ENCODE measurements at places on chromosomes 3 and 15.
A peak's percentile ranks its signal among the peaks of the same experiment; 100 is the strongest.

DNA sequence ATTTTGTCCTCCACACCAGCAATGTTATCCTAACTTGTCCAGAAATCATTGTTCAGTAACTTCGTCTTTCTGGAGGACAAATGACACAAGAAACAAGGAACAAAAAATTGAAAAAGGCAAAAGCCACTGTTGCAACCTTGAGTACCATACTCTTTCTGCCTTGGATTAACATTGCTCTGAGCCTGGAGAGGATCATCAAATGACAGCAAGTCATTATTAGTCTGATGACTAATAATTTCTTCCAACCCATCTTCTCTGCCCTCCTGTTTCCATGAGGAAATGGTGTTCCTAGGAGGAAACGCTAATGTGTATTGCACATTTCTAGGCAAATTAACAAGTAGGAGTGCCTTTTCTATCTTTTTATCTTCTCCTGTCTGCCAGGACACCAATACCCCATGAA lies 153.9 kb downstream of the PCCB start:
- DNase-seq: no peak

DNA sequence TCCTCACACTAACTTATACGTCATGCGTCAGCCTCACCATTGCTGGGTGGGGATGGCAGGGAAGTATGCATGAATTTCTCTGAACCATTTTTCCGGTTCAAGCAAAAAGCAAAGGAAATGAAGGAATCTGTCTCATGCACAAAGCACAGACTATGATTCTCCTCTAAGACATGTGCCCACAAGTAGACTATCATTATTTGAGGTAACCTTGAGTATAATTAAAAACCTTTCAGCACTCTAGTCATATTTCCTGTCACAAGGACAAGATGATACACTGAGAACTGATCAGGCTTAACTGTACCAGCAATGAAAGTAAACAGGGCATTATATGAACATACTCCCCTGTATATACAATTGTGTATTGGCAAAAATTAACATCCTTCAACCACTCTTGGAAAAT lies 56.7 kb upstream of the TSC22D2 start:
- DNase-seq: no peak

DNA sequence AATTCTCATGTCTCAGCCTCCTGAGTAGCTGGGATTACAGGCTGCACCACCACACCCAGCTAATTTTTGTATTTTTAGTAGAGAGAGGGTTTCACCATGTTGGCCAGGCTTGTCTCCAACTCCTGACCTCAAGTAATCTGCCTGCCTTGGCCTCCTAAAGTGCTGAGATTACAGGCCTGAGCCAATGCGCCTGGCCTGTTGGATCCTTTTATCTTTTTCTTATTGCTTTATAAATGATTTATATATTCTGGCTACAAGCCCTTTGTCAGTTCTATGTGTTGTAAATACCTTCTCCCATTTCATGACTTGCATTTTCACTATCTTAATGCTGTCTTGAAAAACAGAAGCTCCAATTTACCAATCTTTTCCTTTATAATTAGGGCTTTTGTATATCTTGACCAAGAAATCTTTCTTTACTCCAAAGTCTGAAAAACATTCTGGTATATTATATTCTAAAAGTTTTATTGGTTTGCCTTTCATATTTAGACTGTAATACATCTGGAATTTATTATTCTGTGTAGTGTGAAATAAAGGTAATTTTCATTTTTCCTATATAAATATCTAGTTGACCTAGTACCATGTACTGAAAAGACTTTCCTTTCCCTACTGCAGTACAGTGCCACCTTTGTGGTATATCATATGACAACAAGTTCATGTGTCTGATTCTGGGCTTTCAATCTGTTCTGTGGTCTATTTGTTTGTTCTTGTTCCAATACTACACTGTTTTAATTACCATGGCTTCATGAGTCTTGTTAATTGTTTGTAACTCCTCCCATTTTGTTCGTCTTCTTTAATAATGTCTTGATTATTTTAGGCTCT lies 52.9 kb upstream of the RNU6-1 start:
- no peak for DNase-seq

GRCh38 chr15:70617911-70618287 lies 145.5 kb downstream of the UACA start:
- DNase-seq: no peak

- DNase-seq: no peak
These were observed 95.0 kb upstream of the PLSCR4 start for GRCh38 chr3:146345900-146346299.

DNA sequence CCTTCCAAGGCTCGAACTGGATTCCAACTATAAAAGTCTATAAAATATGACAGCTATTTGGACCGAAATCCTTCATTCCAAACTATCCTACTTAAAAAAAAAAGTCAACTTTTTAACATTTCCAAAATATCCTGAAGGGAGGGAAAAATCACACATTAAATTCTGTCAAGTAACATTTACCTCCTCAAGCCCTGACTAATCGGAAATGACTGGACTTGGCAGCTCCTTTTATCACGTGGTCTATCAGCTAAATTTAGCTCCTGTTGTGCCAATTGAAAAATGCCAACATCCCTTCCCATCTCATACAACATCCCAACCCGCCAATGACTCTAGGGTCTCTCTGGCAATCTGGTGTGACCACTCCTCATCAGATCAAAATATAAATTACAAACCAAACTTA lies 297.9 kb downstream of the FHIT start:
- DNase-seq: no peak

- peak; percentile 82 for DNase-seq
These were observed 19.9 kb downstream of the GOLM2 start for GRCh38 chr15:44308415-44308814.

- no peak for DNase-seq
These were observed 29.8 kb upstream of the MUC20 start for GRCh38 chr3:195690951-195691350.

- no peak for DNase-seq
These were observed 389.7 kb downstream of the ROBO1 start for GRCh38 chr3:79378064-79378463.

DNA sequence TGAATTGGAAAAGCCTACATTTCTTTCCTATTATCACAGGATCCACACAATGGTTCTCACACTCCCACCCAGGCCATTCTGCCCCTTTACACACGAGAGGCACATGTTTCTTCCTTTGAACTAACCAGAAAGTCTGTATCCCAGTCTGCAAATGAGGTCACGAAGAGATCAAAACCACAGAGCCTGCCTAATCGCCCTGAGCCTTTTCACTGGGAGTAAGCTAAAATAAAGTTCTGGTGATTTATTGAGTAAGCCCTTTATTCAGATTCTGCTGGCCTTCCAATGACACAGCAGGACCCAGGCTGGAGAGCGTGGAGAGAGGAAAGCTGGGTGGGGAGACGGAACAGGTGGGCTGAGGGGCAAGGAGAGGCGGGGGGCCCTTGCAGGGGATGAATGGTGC lies 78.7 kb downstream of the ATP1B3 start:
- no peak for DNase-seq

GRCh38 chr3:25040748-25041147 lies 387.3 kb upstream of the RARB start:
- no peak for DNase-seq

GRCh38 chr3:108664266-108664665 lies 74.7 kb downstream of the DZIP3 start:
- no peak for DNase-seq

DNA sequence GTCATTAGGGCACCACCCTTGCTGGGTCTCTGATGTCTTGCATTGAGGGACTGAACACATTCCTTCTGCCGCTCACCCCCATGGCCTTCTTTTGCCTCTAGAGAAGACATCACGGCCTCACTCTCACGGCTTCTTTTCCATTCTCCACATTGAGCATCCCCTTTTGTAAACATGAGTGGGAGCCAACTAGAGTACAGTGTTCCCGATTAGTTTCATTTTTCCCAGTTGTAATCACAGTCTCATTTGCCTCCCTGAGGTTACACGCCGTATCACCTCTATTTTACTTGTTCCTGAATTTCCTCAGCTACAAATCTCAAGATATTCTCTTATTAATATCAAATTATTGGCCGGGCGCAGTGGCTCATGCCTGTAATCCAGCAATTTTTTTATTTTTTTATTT lies 17.5 kb downstream of the USP13 start:
- DNase-seq: no peak

- DNase-seq: no peak
These were observed 431.1 kb downstream of the MFSD1 start for GRCh38 chr3:159232966-159233365.

GRCh38 chr15:74816624-74817369 lies 4.2 kb downstream of the LMAN1L start:
- no peak for DNase-seq

GRCh38 chr15:96398776-96399175 lies 68.3 kb downstream of the NR2F2 start:
- no peak for DNase-seq

GRCh38 chr3:126287536-126288241 lies 69.5 kb downstream of the KLF15 start:
- no peak for DNase-seq

- DNase-seq: no peak
These were observed 722.3 kb upstream of the LMCD1 start for GRCh38 chr3:7779331-7779730.
